ENCODE measurements at places on chromosomes 1 and 21.

DNA sequence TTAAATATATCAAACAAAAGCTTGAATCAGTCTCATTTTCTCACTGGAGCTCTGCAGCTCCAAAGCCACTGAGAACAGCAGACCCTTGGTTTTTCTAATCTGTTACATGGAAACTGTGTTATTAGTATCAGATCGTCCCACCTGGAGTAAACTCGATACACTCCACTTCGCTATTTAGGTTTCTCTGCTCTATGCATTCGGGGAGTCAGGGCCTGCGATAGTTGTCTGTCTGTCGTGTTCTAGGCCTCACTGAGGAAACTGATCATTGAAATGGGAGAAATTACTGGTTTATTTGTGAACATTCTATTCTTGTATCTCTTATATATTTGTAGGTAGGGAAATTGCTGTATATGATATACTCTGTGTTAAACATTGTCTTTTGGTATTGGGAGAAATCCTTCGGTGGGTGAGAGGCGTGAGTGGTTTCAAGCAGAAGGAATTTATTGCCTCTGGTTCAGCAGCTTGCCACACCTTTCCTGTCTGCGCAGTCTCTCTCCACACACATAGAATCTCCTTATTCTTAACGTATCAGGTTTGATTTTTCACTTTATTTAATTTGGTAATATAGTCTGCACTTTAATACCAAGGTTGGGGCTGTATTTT, 8.5 kb downstream of the PRDM2 start:
- no peak for DNase-seq

GRCh38 chr1:94805912-94806311, 14.2 kb upstream of the SLC44A3 start:
- DNase-seq = peak; percentile 80

GRCh38 chr1:11354893-11355553, 82.0 kb downstream of the UBIAD1 start:
- DNase-seq = no peak

GRCh38 chr1:150966011-150966410, 8.6 kb downstream of the CERS2 start:
- no peak for DNase-seq

GRCh38 chr1:33824971-33825370, 38.9 kb upstream of the HMGB4 start:
- DNase-seq = no peak

DNA sequence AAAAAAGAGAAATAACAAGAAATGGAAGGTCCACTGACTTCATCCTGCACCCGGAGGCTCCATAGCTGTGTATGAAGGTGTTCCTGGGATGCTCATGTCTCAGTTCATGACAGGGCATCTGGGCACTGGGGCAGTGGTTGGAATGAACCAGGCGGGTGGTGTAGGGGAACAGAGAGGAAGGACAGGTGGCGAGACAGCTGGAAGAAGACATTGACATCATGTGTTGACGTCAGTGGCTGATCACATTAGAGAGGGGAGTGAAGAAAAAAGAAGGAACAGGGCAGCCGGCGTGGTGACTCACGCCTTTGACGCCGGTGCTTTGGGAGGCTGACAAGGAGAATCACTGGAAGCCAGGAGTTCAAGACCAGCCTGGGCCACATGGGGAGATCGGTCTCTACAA, 50.1 kb downstream of the HUNK start:
- DNase-seq = no peak

DNA sequence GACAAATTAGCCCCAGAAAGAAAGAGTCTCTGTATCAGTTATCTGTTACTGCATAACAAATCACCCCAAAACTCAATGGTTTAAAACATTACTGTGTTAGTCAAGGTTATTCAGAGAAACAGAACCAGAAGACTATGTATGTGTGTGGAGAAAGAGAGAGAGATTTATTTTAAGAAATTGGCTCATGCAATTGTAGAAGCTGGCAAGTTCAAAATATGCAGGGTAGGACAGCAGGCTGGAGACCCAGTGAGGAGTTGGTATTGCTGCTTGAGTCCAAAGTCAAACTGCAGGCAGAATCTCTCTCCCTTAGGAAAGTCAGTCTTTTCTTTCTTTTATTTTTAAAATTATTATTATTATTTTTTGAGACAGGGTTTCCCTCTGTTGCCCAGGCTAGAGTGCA, 50.2 kb upstream of the TNR start:
- DNase-seq = no peak

GRCh38 chr1:2290171-2290578, 62.1 kb downstream of the SKI start:
- no peak for DNase-seq

DNA sequence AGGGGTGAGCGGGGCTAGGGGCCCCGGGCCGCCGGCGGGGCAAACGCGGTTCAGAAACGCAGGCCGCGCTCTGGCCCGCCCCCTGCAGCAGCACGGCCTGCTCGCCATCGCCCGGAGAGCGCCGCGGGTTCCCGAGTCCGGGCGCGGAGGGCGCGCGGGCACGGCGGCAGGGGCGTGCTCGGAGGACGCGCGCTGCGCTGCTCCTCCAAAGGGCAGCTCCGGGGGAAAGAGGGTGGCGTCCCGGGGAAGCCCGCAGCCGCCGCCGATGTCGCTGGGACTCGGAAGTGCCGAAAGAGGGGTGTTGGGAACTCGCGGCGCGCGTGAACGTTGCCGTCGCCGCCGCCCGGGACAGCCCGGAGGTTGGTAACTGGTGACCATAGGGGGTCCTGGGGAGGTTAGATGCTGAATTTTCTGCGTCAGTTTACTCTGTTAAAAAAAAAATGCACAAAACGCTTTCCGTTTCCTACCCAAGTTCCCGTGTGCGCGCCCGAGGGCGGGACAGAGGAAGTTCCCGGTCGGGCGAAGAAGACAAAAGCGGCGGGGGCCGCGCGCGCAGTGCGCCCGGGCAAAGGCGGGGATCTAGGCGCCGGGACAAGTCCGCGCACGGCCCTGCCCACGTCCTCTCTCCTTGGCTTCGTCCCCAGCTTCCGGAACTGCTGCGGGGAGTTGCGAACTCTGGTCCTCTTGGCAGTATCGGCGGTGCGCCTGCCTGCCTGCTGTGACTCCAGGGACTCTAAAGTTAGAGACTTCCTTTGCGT, at the start of gene HHAT:
Gene HHAT (plus strand): TSS at position 157 of the 758 bp plus-strand sequence. CDS start 20,074 bp downstream, outside the sequence.
- peak; percentile 44 for DNase-seq

DNA sequence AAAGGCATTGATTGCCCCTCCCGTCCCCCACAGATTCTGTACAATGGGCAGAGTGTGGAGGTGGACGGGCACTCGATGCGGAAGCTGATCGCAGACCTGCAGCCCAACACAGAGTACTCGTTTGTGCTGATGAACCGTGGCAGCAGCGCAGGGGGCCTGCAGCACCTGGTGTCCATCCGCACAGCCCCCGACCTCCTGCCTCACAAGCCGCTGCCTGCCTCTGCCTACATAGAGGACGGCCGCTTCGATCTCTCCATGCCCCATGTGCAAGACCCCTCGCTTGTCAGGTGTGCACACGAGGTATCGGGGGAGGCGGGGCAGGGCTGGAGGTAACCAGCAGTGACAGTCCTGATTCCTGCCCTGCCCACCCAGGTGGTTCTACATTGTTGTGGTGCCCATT, 44.8 kb upstream of the KDM4A start:
- DNase-seq = no peak

- no peak for DNase-seq
Measured at GRCh38 chr1:62676611-62677356, 11.4 kb downstream of the DOCK7 start.

DNA sequence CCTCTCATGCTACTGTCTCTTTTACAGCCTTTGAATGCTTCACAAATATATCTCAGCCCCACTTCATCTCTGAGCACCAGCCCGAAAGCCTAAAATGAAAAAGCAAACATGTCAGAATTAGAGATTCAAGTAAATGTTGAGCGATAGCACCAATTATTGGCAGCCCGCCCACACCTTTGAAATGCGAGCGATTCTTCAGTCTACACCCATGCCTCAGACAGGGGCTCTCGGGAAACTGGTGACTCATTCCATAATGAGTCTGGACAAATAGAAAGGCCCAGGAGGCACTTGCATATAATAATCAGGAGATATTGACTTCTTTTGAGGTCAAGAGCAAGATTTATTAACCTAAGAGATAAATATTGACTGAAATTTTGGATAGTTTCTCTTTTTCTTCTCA, 487.3 kb upstream of the PTBP2 start:
- no peak for DNase-seq

- DNase-seq = no peak
Measured at GRCh38 chr1:109357616-109358015, 40.1 kb downstream of the SORT1 start.

DNA sequence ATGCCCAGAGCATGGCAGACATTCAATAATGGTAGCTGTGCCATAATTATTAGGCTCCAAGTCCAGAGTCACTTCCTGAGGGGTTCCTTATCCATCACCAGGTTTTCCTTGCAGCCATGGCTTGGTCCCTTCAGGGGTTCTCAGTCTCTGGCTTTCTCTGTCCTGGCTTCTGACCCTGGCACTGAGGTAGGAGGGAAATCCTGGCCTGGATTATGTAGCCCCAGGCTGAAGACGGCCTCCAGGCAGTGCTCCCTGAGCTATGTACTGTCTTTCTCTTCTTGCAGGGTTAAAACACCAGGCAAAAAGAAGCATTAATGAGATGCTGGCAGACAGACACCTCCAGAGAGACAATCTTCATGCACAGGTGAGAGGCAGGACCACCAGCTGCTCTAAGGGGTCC, 9.5 kb upstream of the PADI3 start:
- peak; percentile 74 for DNase-seq

- no peak for DNase-seq
Measured at GRCh38 chr1:92365378-92366039, 66.7 kb downstream of the RPAP2 start.

DNA sequence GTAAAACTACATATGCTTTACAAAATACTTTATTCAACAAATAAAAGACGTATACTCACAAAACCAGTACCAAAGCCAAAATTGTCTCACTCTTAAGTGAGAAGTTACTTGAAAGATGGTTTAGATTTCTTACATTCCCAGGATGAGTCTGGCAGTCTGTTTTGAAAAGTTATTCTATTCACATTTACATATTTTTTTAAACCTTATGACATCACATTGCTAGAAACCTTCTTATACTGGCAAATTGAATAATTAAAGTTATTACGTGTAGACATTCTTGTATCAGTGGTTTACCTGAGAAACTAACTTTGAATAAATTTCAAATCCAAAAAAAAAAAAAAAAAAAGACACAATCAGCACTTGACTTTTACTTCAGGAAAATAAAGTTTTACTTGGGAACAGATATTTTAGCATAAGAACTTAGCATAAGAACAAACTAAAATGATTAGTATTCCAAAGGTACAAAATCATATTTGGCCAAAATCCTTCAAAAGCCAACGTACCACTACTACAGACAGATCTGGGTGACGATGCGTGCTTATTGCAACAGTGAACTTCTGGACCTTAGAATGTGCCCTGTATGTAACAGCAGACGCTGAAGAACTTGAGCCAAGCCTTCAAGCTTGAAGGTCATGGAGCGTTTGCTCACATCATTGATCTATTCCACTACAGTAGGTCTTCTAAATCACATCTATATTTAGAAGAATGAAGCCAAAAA, 2.5 kb downstream of the CDC42BPA start:
- peak; percentile 57 for DNase-seq

DNA sequence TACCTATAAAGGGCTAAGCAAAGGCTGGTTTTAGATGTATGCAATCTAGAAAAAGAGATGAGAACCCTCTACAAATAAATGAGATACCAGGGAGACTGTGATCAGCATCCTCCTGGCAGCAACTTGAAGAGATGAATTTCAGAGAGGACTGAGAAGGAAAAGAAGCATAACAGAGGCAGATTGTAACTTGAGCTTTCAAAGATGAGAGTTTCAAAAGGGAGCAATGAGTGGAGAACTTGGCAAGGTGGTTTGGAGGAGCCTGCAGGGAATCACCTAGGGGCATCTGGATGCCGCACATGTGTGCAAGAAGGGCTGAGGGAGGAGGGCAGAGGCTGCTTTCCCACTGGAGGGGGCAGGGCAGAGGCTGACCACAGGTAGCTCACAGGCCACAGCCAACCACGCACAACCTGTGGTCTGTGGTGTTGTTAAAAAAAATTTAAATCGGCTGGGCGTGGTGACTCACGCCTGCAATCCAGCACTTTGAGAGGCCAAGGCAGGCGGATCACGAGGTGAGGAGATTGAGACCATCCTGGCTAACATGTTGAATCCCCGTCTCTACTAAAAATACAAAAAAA, 50.2 kb downstream of the PCNX2 start:
- no peak for DNase-seq

DNA sequence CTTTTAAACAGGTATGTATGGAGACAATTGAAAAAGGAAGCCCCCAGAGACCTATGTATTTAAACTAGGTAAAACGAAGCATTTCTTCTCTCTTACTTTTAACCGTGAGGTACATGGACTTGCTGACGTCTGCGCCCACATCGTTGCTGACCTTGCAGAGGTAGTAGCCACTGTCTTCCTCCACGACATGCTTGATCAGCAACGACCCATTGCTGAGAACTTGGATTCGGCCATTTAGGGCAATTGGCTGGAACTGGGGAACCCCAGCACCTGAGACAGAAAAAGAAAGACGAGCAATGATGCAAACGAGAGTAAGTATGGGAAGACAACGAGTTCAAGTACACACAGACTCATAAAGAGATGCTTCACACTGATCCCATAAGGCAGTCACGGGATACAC, 408.8 kb downstream of the PCP4 start:
- no peak for DNase-seq

- DNase-seq = no peak
Measured at GRCh38 chr1:10728595-10729410, 67.6 kb downstream of the CASZ1 start.

DNA sequence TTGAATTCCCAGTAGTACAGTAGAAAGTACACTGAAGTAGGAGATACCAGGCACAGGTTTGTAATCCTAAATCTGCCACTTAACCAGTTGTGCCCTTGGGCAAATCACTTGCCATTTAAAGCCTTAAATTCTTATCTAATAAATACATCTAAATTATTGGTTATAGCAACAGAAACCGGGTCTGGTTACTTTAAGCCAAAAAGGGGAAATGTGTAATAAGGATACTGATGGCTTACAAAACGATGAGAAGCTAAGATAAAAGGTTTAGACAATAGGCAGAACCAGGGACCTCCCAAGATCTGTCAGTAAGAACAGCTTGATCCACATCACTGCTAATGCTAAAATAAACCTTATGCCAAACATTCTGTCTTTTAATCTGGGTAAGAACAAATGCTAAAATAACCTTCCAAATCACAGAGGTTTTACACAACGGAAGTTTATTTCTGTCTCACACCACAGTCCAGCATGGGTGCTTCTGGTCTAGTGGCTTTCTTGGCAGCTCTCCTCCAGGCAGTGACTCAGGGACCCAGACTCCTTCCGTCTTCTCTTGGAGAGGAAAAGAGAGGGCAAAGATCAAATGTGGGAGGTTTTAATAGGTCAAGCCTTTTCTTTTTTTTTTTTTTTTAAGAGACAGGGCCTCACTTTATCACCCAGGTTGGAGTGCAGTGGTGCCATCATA, 16.5 kb upstream of the ZMYM1 start:
- no peak for DNase-seq

GRCh38 chr1:31084782-31085569, 19.5 kb upstream of the PUM1 start:
- DNase-seq = no peak

- no peak for DNase-seq
Measured at GRCh38 chr1:234477386-234478151, 1.4 kb downstream of the TARBP1 start.

Data from cerebellar cortex (tissue), 1 donor.